ENCODE measurements at places on chromosomes 7 and 10.

- no peak for DNase-seq
Observed at GRCh38 chr10:90865401-90865800, 6.4 kb upstream of the RPP30 start.

GRCh38 chr7:96899108-96899507 is 106.2 kb upstream of the DLX6 start:
- no peak for DNase-seq

GRCh38 chr7:133294234-133294633 is 41.4 kb downstream of the EXOC4 start:
- DNase-seq: no peak

DNA sequence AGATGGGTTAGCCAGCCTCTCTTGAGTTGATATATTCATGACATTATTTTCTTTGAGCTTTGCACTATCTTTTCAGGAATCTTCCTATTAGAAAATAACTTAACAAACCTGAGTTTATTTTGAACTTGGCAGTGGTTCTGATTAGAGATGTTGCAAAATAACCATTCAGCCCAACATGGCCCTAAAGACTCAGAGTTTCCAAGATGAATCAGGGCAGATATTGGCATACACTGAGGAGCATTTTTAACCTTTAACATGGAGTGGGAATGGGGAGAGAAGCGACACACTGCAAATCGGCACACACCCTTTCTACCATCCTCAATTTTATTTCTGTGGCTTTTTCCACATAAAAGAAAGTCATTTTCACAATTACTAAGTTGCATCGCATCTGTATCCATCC is 190.8 kb downstream of the TRIL start:
- DNase-seq: no peak

GRCh38 chr7:2214636-2215035 is 18.1 kb downstream of the MAD1L1 start:
- DNase-seq: no peak

- no peak for DNase-seq
Observed at GRCh38 chr10:129653861-129654260, 186.8 kb downstream of the MGMT start.

- no peak for DNase-seq
Observed at GRCh38 chr7:134443396-134444070, 15.4 kb downstream of the AKR1B1 start.

GRCh38 chr7:33716581-33717477 is 188.5 kb upstream of the BMPER start:
- DNase-seq: no peak

- DNase-seq: no peak
Observed at GRCh38 chr7:21753071-21753470, 192.6 kb downstream of the CDCA7L start.

DNA sequence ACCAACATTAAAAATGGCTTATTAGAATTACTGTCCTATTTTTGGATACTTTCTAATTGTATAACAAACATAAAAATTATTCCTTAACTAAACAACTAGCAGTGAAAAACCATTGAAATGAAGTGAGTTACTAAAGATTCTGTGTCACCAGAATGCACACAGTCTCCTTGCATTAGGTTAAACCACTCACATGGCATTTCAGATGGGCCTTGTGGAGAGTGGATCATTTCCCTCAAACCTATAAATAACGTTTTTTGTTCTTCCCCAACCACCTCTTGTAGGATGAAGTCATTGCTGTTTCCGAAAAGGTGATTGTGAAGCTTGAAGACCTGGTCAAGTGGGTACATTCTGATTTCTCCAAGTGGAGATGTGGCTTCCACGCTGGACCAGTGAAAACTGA is 38.4 kb downstream of the ARID5B start:
- DNase-seq: no peak

- no peak for DNase-seq
Observed at GRCh38 chr7:39402034-39402433, 164.2 kb upstream of the YAE1 start.

GRCh38 chr7:45132708-45133320 is 21.3 kb upstream of the TBRG4 start:
- DNase-seq: no peak

DNA sequence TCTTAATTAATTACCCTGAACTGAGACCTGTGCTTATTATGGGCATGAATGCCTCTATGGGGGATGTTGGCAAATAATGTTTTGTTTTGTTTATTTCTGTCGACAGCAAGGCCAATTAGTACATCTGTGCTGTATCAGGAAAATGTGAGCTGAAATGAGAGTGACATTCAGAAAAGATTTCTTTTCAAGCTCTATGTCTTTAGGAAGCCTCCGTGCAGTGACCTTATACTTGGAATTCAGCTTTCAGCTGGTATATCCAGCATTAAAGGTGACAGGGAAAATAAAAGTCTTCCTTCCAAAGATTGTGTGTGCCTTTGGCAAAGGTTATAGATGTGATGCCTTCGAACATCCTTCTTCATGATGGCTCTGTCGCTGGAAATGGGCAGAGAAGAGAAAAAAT is 1061.1 kb downstream of the SORCS3 start:
- DNase-seq: no peak

- DNase-seq: no peak
Observed at GRCh38 chr10:119177708-119178371, 772 bp downstream of the PRDX3 start.

All from NCI-H1930 (cell line).